ENCODE measurements at places on chromosomes 3 and 15.
A peak's percentile ranks its signal among the peaks of the same experiment; 100 is the strongest.

DNA sequence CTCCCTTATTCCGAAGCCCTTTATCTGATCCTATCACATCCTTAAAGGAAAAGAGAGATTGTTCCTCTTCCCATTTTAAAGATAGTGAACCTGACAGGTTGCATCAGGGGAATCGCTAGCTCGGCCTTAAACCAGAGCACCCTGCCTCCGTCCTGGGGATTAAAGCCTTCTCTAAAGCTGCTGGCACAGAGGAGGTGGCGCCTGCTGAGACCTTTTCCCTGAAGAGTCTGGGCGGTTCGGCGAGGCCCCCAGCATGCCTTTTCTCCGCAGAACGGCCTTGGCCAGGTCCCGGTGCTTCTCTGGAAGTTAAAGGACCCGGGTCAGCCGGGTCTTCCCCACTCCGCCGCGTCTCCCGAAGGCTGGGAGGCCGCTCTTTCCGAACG is 593 bp downstream of the FAM219B start:
- DNase-seq: no peak

GRCh38 chr3:184795522-184796190 is 16.3 kb upstream of the VPS8 start:
- DNase-seq: no peak

DNA sequence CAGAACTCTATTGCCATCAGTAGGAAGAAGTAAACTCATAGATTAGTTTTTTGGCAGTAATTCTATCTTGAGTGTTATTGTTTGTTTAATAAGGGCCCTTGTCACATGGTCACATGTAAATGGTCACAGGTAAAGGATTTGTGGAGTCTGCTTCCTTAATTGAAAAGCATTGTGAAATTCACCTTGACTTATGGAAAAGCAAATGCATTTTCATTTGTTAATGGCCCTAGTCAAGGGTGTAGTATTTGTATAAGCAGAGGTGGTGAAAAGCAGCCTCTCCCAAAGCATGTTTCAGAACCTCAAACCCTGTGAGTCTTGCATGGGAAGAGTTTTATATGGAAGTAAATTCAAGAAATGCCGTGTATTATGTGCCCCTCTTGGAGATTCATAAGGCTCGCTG is 197.5 kb upstream of the NR2E3 start:
- DNase-seq: no peak

DNA sequence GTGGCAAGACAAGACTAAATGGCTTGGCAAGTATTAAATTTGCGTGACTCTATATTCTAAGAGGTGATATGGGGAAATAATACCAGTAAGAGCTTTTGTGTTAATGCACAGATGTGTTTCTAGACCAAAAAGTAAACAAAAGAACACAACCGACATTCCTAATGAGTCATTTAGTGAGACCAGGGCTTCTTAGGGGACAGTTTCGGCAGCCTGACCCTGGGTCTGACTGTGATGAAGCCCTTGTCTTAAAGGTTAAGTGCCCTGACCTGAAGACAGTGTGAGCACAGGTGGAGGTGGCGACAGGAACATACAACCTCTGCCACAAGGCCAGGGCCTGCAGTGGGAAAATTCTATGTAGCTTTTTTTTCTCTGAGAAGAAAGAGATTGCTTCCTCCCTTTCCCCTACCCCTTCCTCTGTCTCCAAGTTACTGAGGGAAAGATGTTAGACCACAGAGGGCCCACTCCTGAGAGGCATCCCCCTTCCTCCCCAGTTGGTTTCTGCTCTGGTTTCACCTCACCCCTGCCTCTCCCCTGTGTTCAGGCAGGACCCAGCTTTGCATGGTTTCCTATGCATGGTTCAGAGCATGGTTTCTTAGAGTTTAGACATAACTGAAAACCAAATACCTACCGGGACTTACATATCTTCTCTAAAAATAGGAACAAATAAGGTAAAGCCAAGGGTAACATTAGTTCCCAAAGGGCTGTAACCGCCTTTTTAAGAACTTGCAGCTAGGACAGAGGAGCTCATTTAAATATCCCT is 24.8 kb upstream of the CMTM7 start:
- no peak for DNase-seq

- DNase-seq: no peak
These were observed 156.8 kb downstream of the LSAMP start for GRCh38 chr3:116288485-116288884.

DNA sequence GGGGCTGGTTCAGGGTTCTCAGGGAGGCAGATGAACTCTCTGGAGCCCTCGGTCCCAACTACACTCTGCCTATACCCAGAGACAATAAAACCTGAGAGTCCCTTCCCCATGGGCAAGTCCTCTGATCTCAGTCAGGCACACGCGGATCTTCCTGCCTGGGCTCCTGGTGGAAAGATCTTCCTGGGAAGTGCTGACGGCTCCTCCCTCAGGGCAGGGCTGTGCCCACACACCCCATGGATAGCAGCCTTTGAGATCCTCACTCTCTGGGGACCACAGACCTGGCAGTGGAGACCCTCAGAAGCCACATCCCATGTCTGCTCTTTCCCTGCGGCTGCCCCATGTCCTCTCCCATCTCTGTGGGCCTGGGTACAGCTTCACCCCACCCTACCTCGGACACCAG is 10.4 kb downstream of the SH2D7 start:
- DNase-seq: peak; percentile 35

DNA sequence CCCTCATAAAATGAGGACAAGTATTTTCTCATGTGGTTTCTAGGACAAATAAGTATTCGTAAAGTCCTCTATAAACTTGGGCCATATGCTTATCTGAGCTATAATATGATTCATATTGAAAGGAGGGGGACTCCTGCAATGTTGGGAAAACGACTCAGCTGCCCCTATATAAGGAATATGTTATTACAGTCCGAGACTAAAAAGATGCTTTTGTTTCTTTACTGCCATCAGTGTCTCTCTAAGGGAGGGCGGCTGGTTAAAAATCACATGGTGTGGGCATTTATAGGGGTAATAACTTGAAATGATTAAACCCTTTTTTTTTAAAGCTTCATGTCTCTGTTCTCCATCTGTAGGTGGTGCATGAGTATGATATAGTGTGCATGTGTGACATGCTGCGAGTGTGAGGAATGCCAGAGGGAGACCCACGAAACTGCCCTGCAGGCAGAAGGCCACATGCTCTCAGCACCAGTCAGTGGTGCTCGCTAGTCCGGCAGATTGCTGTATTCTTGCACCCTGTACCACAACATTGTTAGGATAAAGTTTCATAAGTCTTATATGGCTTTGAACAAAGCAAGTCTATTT is 256.0 kb upstream of the CTDSPL start:
- DNase-seq: peak; percentile 12

GRCh38 chr3:62246094-62246493 is 127.3 kb downstream of the FEZF2 start:
- no peak for DNase-seq

- DNase-seq: no peak
These were observed 609.9 kb upstream of the AGTR1 start for GRCh38 chr3:148087601-148088371.

DNA sequence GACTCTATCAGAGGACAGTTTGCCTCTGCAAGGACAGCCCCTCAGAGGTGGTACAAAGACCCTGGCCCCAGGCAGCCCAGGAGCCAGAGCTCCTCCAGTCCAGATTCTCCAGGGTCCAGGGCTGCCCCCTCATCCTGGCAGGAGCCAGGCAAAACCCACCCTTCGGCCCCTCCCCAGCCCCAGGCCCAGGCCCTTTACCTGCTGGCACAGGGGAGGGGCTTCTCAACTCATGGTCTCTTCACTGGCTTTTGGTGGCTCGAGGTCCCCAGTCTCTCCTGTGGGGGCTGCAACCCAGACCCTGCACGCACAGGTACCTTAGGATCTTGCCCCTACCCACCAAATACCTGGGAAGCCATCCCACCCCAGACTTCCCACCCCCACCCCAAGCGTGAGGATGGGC is 8.5 kb downstream of the NEIL1 start:
- DNase-seq: no peak

DNA sequence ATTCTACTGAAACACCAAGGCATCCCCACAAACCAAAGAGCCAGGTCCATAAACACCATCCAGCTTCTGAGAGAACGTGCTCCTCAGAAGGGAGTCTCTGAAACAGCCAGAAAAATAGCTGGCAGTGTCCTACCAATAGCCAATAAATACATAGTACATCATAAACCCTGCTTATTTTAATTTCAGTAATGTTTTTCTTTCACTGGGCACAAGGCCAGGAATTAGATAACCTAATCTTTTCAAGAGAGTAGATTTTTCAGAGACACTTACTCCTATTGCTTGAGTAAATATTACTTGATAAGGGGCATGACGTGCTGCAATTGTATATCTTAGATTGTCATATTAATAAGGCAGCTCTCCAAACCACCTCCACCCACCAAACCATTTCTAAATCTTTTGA is 22.7 kb downstream of the GADL1 start:
- DNase-seq: no peak

GRCh38 chr3:189780546-189781270 is 149.5 kb downstream of the TP63 start:
- no peak for DNase-seq

GRCh38 chr3:55721716-55722484 is 234.8 kb upstream of the WNT5A start:
- no peak for DNase-seq

GRCh38 chr3:154029926-154030325 is 91.3 kb upstream of the ARHGEF26 start:
- DNase-seq: no peak

DNA sequence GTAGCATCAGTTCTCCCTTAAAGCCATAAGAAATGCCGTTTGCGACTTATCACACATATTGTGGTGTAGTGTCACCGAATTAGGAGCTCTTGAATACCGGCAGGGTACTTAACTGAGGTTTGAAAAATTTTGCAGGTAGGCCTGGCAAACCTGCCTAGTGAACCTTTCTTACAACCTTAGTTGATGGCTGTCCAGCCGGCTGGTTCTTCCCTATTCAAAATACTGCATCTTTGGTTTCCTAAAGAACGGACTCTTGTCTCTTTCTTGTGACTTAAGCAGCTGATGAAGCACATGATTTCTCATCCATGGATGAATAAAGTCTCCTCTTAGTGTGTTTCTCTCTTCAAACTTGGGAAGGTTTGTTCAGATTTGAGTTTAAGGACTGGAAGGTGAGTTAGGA is 1.5 kb downstream of the RAB7A start:
- no peak for DNase-seq

- DNase-seq: no peak
These were observed 84.5 kb downstream of the MEGF11 start for GRCh38 chr15:66169023-66169422.

DNA sequence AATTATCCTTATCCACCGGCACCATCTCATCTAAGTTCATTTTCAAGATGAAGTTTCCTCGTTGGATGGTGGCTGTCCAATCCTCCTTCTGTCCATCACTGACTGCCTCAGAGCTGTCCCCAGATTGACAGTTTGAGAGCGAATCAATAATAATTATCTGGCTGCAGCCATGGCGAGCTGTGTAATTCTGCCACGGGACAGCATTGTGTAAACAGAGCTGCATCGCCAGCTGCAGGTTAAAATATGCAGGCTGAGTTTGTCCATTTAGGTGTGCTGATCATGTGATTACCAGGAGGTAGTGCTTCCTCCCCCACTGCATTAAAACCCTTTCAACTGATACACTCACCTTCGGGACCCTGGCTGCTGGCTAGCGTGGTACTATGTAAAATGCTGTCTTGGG is 461.9 kb upstream of the ONECUT1 start:
- no peak for DNase-seq

GRCh38 chr3:133917144-133917543 is 21.5 kb upstream of the RAB6B start:
- no peak for DNase-seq

DNA sequence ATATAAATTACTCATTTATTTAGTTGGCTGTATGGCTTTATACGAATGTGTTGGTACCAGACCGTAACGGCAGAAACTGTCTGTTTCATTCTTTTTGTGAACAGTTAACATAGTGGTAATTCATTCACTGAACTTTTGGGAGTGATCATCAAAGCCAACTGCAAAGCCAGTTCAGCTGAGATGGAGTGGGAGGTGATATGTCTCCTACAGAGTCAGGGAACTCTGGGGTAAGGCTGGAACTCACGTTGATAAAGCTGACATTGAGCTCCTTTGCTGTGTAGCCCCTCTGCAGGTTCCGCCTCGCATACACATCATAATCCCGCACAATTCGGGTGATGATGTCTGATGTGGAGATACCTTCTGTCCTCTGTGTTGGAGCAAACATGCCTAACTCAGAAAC is 25.4 kb downstream of the SLC51A start:
- no peak for DNase-seq

DNA sequence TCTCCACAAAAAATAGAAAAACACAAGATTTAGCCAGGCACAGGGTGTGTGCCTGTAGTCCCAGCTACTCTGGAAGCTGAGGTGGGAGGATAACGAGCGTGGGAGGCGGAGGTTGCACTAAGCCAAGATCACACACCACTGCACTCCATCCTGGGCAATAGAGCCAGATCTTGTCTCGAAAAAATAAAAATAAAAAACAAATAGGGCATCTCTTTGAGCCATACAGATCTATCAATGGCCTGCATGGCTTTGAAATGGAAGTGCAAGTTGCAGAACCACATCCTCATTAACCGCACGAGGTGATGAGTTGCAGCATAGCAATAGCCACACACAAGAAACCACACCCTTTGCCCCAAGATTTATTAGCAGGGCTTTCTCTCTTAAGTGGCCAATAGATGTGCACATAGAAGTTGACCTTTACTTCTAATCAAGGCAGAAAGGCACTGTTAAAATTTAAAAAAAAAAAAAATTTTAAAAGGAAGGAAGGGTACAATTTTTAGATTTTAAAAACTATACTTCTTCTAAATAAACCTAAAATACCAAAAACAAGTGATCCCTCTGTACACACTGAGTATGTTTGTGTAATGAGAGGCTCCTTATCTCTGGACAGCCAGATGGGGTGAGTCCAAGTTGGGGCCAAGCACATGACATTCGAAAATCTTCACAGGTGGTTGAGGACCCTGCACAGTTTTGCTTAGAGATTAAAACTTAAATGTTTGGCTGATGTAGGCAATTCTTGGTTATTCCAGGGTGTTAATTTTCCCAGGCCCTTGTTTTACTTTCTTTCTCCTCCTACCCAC is 53.4 kb downstream of the FILIP1L start:
- DNase-seq: no peak

GRCh38 chr15:54064365-54064764 is 86.1 kb downstream of the UNC13C start:
- no peak for DNase-seq

- no peak for DNase-seq
These were observed 166.8 kb downstream of the TCF12 start for GRCh38 chr15:57085267-57085666.

DNA sequence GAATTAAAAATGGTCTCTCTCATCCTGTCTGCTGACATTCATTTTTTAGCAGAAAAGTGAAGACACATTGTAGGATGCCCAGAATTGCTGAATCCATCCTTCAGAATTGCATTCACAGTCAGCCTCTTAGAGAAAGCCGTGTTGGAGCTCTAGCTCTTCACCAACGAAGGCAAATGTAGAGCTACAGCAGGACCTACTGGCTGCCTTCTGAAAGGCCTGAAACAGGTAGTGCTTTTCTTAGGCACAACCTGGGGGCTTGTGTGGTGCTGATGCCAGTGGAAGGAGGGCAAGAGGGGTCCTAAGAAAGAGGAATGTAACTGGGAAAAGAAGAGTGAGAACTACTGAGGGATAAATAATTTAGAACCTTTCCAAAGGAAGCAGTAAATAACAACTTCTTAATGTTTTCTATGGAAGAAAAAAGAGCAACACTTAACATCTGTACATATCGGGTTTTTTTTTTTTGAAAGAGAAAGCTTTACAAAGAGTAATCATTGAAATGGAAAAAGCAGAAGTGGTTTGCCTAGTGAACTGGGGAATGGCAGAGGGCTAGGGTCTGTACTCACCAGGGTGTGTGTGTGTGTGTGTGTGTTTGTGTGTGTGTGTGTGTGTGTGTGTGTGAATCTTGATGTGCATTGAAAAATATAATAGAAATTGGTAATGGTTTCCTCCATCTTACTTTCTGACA is 297.8 kb downstream of the SATB1 start:
- no peak for DNase-seq

All from right forelimb (tissue), 1 donor.